Head of caudate nucleus (tissue), 42 donors: ENCODE measurements at places on chromosomes 6 and 20.

GRCh38 chr6:119742188-119742803 lies 392.7 kb upstream of the MAN1A1 start:
- DNase-seq = peak; percentile 61

DNA sequence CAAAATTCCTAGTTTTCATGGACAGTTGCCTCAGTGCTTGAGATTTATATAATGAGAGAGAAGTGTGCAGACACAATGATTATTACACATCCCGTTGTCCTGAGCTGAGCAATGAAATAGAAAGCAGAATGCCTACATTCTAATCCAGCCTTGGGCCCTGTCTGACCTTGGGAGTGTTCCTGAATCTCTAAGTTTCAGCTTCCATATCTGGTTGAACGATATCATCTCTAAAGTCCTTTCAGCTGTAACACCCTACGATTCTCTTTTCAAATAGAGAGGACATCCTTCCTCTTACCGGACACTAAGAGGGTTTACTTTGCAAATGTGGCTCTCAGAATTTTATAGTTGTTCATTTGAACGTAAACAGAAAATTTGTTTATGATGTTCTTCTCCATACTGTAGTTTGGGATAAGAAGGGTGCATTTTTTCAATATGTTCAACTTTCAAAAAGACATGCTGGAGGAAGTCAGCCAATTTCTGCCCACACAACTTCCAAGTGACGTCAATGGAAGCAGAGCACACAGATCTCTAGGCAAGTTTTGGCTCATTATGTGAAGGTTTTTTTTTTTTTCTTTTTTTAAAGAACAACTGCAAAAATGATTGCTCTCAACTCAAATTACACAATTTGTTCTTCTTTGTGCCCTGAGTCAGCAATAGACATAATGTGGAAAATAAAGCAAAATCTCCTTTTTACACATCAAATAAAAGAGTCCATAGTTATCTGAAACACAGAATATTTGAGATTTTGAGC lies 50.4 kb downstream of the PDE7B start:
- DNase-seq = peak; percentile 61

DNA sequence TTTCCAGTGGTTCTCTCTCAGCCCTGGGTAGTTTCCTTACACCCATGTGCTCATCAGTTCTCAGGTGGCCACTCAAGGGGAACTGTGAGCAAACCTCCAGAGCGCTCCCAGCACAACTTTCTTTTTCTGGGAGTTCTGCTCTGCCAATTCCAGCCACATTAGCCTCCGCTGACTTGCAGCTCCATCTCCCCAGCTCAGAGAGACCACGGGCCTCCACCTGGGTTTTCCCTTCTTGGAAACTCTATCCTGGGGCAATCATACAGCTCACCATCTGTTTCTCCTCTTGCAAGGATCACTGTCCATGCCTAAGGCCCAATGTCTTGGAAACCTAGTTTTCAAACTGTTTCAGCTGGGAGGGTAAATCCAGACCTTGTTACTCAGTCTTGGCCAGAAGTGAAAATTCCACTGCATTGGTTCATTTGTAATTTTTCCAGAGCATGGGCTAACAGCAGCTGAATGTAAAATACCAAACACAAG lies 129.9 kb downstream of the EYA2 start:
- no peak for DNase-seq

- DNase-seq = peak; percentile 72
Observed at GRCh38 chr6:26123675-26123946, 36.4 kb downstream of the HFE start.

DNA sequence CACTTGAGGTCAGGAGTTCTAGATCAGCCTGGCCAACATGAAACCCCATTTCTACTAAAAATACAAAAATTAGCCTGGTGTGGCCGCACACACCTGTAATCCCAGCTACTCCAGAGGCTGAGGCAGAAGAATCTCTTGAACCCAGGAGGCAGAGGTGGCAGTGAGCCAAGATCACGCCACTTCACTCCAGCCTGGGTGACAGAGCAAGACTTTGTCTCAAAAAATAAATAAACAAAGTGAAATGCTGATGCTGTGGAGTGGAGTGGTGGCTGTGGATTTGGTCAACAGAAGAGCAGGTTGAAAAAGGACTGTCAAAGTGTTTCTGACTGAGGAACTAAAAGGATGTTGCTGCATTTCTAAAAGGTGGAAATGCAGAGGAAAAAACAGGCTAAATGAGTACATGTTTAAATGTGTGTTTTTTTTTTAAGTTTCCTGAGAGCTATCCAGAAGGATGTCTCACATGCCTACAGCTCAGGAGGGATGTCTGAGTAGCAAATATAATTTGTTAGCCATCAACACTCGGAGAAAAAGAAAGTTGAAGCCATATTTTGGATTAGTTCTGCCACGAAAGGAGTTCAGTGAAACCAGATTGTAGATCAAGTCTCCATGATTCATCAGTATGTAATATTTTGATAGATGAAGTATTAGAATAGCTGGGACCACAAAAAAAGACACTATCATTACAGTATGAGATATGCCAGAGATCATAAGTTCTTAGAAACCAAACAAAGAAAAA lies 621.1 kb upstream of the ADGRB3 start:
- no peak for DNase-seq

- no peak for DNase-seq
Observed at GRCh38 chr6:108795814-108796213, 52.4 kb upstream of the ARMC2 start.

DNA sequence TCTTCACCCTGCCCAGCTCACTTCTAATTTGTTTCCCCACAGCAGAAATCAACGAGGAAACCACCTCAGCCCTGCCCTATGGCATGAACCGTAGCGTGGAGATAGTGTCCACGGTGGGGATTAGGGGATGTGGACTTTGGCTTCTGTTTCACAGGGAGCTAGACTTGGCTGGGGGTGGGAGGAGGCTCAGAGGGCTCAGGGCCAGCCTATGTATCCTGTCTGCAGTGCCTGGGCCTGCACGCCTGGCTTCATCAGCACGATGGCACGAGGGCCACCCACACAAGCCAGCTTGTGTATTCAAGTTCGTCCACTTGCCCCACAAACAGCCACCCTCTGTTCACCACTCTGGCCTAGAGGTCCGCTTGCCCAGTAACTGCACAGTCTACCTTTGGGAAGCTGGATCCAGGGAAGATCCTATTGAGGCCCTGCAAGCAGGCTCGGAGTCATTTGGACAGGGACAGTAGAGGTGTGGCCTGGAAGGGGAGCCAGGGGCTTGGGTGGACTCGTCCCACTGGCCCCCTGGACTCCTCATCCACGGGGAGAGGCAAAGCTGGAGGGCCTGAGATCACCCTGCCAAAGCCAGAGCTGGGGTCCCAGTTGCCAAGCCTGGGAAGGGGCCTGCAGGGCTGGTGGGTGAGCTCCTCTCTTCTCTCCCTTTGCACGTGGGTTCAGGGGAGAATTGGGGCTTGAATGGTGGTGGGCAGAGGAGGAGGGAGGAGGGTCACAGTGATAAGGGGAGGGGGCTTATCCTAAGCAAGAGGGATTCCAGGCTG lies 38.0 kb upstream of the FAM83D start:
- DNase-seq = peak; percentile 83

DNA sequence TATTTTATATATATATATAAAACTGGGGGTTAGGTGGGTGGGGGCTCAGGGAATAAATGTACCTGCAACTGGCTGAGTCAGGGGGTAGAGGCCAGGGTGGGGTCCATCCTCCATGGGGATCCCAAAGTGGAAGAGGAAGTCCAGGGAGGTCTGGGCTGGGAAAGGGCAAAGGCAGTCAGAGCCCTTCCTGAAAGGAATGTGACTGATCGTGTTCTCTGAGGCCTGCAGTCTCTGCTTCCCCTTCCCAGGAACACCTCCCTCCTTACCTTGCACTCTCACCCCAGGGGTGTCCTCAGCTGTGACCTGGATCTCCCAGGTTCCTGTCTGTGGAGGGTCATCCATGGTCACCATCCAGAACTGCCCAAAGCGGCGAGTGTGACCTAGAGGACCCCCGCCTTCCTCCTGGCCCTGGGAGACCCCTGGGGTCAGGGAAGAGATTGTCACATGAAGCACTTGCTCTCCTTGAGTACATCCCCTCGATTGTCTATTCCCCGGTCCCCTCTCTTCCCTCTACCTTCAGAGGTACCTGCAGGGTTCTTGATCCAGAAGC lies 4.7 kb downstream of the SAPCD1 start:
- DNase-seq = no peak

GRCh38 chr20:37898233-37899104 lies 4.5 kb upstream of the VSTM2L start:
- DNase-seq = no peak

DNA sequence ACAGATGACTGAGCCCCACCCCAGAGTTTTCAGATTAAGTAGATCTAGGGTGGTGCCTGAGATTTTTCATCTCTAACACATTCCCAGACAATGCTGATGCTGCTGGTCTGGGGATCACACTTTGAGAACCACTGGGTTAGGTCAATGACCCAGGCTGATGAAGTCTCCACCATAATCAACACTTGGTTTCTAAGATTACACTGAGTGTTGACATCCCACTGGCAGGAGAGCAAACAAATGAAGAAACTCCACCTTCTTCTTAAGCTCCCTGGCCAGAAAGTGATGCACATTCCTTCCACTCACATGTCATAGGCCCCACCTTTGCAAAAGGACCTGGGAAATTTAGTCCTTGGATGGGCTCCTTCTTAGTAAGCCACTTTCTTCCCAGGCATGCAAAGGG lies 53.1 kb downstream of the MAFB start:
- DNase-seq = no peak

DNA sequence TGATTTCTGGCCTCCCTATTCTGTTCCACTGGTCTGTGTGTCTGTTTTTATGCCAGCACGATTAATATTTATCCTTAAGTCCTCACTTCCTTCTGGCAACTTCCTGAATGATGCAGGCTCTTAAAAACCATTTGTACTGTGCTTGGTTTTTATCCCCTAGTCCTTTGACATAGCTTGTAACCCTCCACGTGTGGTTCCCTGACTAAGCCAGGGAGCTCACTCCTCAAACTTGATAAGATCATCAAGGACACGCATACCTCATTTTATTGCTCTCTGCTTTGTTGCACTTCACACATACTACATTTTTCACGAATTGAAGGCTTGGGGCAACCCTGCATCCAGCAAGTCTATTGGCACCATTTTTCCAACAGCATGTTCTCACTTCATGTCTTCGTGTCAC lies 166.4 kb upstream of the UST start:
- no peak for DNase-seq

DNA sequence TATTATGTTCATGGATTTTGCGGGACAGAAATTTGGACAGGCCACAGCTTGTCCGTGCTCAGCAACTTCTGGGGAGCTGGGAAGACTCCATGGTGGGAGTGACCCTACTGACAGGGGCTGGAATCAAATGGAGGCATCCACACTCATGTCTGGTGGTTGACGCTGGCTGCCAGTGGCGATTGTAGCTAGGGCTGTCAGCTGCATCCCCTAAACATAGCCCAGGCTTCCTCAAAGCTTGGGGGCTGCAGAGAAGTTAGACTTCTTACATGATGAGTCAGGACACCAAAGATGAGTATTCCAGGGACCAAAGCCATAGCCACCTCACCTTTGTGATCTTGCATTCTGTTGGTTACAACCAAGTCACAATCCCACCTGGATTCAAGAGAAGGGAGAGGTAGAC lies 18.4 kb upstream of the FAM50B start:
- DNase-seq = no peak

DNA sequence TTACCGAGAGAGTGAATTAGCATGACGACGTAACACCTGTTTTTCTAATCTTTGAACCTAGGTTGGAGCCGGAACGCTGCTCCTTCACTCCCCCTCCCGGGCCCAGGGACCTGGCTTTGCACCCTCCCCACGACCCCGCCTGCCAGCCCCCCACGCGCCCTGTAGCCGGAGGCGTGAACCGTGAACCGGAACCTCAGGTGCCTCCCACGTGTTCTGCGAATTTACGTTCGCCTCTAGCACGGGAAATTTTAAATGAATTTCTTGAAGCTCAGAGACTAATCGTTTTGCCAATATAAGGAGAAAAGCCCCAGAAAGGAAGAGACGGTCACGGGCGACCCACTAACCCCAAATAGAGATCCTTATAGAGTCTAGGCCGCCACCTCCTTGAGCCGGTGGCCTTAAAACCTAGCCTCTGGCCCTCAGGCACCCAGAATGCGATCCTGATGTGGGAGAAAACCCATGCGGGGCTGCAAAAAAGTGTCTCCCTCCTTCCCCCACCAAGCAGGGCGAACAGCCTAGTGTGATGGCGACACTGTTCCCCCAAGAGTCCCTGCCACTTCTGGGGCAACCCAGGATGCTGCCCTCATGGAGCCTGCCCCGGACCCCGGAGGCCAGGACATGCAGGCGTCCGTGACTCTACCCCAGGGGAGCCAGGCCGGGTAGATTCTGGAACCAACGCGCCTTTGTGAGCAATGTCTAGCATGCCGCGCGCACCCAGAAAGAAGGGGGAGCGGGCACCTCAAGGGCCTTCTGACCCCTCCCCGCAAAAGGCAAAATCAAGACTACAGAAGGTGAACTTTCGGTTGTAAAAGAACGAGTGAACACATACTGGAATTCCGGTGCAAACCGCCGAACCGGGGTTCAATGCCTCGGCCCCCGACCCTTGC lies 2.7 kb upstream of the SIM1 start:
- no peak for DNase-seq

DNA sequence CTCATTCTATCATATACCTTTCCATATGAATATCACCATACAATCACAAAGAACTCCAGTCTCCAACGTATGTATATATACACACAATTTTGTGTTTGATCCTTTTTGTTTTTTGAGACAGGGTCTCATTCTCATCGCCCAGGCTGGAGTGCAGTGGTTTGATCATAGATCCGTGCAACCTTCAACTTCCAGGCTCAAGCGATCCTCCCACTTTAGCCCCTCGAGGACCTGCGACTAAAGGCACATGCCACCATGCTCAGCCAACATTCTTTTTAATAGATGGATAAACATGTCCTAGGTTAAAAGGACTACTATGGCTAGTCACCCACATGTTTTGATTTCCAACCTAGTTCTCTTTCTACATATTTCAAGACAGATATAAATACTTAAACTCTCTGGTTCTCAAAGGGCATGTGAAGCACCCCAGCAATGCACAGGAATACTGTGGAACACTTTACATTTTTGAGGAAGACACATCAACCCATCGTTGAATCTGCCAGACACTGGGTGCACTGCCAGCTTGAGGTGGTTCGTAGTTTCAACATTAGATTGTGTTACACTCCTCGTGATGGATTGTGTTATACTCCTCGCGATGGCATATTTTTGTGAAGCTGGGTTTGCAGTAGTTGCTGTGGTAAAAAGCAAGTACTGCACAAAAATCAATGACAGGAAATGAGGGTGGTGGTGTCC lies 40.4 kb downstream of the CSNK2A1 start:
- no peak for DNase-seq

GRCh38 chr6:43368259-43369160 lies 937 bp downstream of the ZNF318 start:
- DNase-seq = peak; percentile 69

- no peak for DNase-seq
Observed at GRCh38 chr6:34859951-34860350, 27.9 kb downstream of the TAF11 start.

DNA sequence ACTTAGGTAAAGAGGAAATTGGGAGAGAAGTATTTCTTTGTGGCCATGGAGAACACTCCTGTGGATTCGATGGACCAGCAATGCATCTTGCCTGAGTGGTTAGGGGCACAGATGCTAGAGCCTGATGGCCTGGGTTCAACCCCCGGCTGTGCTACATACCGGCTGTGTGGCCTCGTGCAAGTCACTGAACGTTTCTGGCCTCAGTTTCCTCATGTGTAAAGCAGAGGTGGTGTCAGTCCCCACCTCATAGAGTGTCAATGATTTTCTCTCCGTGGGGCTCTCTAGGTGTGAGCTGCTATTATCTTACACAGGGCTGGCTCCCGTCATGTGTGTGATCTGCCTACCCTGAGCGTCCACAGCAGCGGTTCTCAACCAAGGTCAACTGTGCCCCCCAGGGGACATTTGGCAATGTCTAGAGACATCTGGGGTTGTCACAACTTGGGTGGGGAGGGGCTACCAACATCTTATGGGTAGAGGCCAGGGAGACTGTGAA lies 50.0 kb upstream of the PTPN1 start:
- no peak for DNase-seq
